ENCODE measurements at places on chromosomes 2 and 18.

- DNase-seq, result no peak
Observed at GRCh38 chr2:44102790-44103562, 65.7 kb upstream of the PPM1B start.

DNA sequence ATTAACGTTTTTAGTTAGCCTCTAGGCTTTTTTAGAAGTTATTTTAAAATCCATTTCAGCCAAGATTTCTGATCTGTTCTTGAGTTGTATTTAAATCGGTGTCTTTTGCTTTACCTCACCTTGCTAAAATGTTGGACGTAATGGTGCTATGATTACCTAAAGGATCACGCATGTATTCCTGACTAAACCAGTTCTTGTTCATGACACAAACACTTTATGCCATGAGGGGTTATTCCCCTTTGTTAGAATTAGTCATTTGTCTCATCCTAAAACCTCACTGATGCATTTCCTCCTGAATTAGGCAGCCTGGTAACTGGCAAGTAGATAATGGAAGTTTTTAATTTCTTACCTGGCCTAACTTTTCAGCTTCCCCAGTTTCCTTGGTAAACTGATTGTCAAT, 185.4 kb upstream of the TANK start:
- DNase-seq, result peak; percentile 86

GRCh38 chr18:3041843-3042242, 28.9 kb upstream of the LPIN2 start:
- no peak for DNase-seq

- DNase-seq, result no peak
Observed at GRCh38 chr2:170481201-170481600, 233.9 kb upstream of the SP5 start.

DNA sequence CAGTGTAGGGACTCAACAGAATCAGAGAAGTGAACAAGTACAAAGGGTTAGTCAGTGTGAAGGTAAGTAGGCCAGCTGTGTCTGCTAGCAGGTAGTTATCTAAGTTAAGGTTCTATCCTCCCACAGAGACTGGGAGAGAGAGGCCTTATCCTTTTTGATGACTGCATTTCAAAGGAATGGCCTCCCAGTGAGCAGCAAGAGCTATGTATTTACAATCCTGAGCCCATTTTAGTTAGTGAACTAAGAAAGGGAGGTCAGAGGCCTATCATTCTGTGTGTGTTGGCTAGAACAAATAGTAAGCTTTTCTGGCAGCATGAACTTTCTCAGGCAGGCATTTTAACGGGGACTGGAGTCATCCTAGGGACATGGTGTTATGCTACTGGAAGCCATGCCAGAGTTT, 182.9 kb downstream of the VWC2L start:
- DNase-seq, result no peak
